Activated CD4-positive, CD25-positive, alpha-beta regulatory T cell treated with anti-CD3 and anti-CD28 coated beads, Interleukin-2, amount 50 U/mL, for 72 hours (primary cell): ENCODE measurements at places on chromosomes 11 and 22.

DNA sequence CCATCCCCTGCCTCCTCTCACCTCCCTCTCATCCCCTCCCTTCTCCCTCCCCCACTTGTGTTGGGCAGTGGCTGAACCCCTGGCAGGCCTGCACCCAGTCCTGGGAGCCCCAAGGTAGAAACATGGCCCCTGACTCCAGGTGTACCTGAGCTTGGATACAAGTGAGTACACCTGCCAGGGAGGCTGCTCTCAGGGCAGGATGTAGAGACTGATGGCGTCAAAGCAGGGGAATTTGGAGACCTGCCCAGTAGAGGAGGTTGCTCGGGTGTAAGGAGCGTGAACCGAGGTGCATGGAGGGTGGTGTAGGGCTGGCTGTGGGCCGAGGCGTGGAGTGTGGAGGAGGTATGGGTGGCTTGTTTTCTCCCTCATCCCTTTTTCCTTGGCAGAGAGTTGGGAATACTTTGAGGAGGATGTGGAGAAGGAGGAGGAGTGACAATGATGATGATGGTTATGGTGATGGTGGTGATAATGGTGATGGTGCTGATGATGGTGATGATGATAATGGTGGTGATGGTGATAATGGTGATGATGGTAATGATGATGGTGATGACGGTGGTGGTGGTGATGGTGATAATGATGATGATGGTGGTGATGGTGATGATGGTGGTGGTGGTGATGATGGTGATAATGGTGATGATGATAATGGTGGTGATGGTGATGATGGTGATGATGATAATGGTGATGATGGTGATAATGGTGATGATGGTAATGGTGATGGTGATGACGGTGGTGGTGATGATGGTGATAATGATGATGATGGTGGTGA, 12.3 kb downstream of the MRGPRG start:
- DNase-seq: no peak

GRCh38 chr11:93526346-93526633, 16.9 kb downstream of the SMCO4 start:
- DNase-seq: no peak

- no peak for DNase-seq
Observed at GRCh38 chr11:22668005-22668796, 1.8 kb downstream of the GAS2 start.

DNA sequence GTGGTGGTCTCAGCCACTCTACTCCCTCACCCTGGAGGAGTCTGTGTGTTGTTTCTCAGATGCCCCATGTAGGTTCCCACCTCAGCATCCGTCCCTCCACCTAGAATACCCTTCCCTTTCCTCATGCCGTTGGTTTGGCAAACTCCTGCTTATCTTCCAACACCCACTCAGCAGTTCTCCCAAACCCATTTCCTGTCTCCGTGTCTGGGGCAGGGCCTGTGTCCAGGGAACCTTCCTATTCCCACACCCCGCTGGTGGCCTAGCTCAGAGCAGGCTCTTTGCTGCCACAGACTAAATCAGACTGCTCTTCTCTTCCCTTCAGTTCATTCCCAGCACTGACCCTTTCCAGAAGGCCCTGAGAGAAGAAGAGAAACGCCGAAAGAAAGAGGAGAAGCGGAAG, 7.5 kb upstream of the SREBF2 start:
- DNase-seq: no peak

DNA sequence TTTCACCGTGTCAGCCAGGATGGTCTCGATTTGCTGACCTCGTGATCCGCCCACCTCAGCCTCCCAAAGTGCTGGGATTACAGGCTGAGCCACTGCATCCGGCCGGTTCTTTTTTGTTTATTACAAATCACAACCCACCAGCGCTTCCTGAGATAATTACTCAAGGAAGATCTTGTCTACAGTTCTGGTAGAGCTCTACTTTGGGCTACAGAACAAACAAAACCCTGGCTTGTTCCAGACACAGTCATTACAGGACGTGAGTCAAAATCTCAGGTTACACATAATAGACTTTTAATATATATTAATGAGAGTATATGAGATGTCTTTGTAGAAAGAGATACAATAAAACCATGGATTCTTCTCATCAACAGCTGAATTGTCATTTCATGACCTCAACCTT, 42.8 kb upstream of the NUP50 start:
- no peak for DNase-seq

GRCh38 chr22:48091656-48092223, 1329.3 kb downstream of the TBC1D22A start:
- DNase-seq: no peak

- DNase-seq: no peak
Observed at GRCh38 chr11:126080161-126080941, 17.7 kb upstream of the CDON start.

GRCh38 chr11:15704556-15704955, 589.8 kb downstream of the INSC start:
- no peak for DNase-seq

- no peak for DNase-seq
Observed at GRCh38 chr11:2909133-2909902, 19.9 kb downstream of the PHLDA2 start.

GRCh38 chr11:38330578-38330977, 1732.5 kb upstream of the RAG2 start:
- no peak for DNase-seq

- DNase-seq: no peak
Observed at GRCh38 chr22:26172389-26172990, 3.2 kb downstream of the SEZ6L start.

DNA sequence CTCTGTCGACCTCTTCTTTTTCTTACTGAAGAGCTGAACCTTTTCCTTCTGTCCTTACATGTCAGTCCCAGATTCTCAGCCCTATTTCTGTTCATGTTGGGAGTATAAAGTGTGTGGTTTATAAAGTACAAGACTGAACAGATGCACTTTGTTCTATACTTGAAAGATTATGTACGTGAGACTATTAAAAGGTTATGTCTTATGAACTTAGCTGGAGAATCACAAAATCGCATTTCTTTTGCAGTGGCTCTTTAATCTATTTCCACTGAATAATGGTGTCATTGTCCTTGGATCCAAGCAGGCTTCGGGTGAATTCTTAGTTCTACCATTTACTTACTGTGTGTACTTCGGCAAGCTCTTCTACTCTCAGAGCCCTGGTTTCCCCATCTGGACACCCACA, 558.4 kb downstream of the TMEM135 start:
- DNase-seq: no peak

GRCh38 chr11:80856066-80856465, 1415.2 kb upstream of the TENM4 start:
- DNase-seq: no peak

GRCh38 chr11:120324932-120325810, at the start of gene TLCD5:
TSS of gene TLCD5 (plus strand) at chr11:120325299. CDS start at chr11:120327442, 2,143 bp downstream.
- DNase-seq: peak; percentile 38
